Large intestine (tissue), 12 donors: ENCODE measurements at places on chromosomes 12 and 14. TPM values are rescaled to one million over a fixed set of nuclear protein-coding genes. Genes with fewer than 3 reads are reported as not detected.

GRCh38 chr12:46506198-46506597 is 133.6 kb upstream of the SLC38A2 start:
- no peak overlapping the region for H3K4me3 ChIP-seq
- no peaks in the 10 kb centered on the region for H3K36me3 ChIP-seq
- no peaks in the 10 kb centered on the region for H3K27me3 ChIP-seq

GRCh38 chr14:61598980-61599379 is 96.3 kb upstream of the HIF1A start:
- no peak for DNase-seq
- H3K27ac ChIP-seq, result no peak overlapping the region

- no peak overlapping the region for H3K4me3 ChIP-seq
- no peaks in the 10 kb centered on the region for H3K27me3 ChIP-seq
- no peaks in the 10 kb centered on the region for H3K36me3 ChIP-seq
- no peaks in the 10 kb centered on the region for H3K4me1 ChIP-seq
- no peak overlapping the region for H3K27ac ChIP-seq
Observed at GRCh38 chr12:82996168-82996812, 309.6 kb downstream of the TMTC2 start.

DNA sequence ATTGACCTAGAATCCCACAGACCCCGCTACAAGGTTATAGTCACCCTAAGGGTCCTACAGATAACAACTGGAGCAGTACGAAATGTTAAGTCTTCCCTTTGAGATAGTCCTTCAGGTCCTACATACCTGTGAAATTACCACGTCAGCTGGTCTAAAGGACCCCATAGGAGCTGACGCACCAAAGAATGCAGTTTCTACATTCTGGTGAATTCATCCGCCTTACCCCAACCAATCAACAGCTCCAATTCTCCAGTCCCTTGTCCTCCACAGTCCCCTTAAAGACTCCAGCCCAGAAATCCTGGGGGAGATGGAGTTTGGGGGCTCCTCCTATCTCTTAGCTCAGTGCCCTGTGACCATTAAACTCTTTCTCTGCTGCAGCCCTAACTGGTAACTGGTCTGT is 36.2 kb upstream of the PRMT8 start:
- no peak overlapping the region for H3K4me3 ChIP-seq
- H3K4me1 ChIP-seq, result no peaks in the 10 kb centered on the region
- no peak overlapping the region for H3K27ac ChIP-seq
- no peaks in the 10 kb centered on the region for H3K36me3 ChIP-seq

GRCh38 chr12:32400114-32400672 is 835 bp downstream of the FGD4 start:
- H3K4me3 ChIP-seq, result peak overlapping the region; percentile 85
- H3K36me3 ChIP-seq, result no peaks in the 10 kb centered on the region
- H3K27me3 ChIP-seq, result peaks cover 7% of the 10 kb centered on the region

- DNase-seq, result no peak
- no peaks in the 10 kb centered on the region for H3K4me1 ChIP-seq
- H3K36me3 ChIP-seq, result no peaks in the 10 kb centered on the region
- H3K4me3 ChIP-seq, result no peak overlapping the region
- H3K27ac ChIP-seq, result no peak overlapping the region
Observed at GRCh38 chr12:78210894-78211302, 380.2 kb downstream of the NAV3 start.

- no peaks in the 10 kb centered on the region for H3K4me1 ChIP-seq
- no peak overlapping the region for H3K27ac ChIP-seq
- no peaks in the 10 kb centered on the region for H3K36me3 ChIP-seq
Observed at GRCh38 chr14:74380172-74380571, 31.9 kb downstream of the VRTN start.

DNA sequence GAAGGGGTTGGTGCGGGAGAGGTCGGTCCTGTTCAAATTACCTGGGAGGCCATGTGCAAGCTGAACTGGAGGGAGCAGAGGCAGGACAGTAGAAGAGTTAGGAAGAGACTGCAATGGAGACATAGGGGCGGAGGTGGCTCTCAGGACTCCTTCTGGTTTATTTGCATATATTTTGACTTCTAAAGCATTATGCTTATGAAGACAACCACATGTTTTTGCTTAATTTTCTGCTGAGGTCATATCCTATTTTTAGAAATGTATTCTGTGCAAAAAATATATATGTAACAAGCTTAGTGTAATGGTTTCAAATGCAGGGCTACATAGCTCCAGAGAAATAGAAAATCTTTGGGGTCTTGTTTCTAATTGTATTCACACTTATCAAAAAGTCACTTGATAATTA is 137.0 kb upstream of the MDM1 start:
- no peaks in the 10 kb centered on the region for H3K27me3 ChIP-seq
- H3K4me1 ChIP-seq, result peaks cover 3% of the 10 kb centered on the region
- H3K4me3 ChIP-seq, result no peak overlapping the region
- H3K27ac ChIP-seq, result no peak overlapping the region
- no peak for DNase-seq

- H3K36me3 ChIP-seq, result no peaks in the 10 kb centered on the region
- peak; percentile 63 for DNase-seq
- peak overlapping the region; percentile 70 for H3K4me3 ChIP-seq
- H3K4me1 ChIP-seq, result peaks cover 29% of the 10 kb centered on the region
- no peak overlapping the region for H3K27ac ChIP-seq
Observed at GRCh38 chr14:100158566-100159093, 815 bp downstream of the DEGS2 start.

DNA sequence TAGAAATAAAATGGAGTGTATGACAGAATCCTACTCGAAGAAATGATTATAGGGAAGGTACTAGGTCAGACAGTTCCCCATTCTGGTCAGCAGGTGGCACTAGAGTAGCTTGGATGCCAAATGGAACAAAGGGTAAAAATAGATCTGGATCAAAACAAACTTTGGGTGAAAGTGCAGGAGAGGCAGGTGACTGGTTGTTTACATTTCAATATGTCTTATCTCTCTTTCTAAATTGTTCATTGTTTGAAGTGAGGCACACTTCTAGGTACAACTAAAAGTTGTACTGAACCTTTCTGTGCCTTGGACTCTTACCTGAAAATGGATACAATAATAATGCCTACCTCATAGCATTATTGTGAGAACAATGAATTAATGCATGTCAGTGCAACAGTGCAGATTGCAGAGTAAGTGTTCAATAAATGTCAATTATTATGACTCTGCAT is 62.0 kb upstream of the OSBPL8 start:
- no peaks in the 10 kb centered on the region for H3K36me3 ChIP-seq
- no peaks in the 10 kb centered on the region for H3K27me3 ChIP-seq
- H3K4me1 ChIP-seq, result no peaks in the 10 kb centered on the region
- H3K27ac ChIP-seq, result no peak overlapping the region

DNA sequence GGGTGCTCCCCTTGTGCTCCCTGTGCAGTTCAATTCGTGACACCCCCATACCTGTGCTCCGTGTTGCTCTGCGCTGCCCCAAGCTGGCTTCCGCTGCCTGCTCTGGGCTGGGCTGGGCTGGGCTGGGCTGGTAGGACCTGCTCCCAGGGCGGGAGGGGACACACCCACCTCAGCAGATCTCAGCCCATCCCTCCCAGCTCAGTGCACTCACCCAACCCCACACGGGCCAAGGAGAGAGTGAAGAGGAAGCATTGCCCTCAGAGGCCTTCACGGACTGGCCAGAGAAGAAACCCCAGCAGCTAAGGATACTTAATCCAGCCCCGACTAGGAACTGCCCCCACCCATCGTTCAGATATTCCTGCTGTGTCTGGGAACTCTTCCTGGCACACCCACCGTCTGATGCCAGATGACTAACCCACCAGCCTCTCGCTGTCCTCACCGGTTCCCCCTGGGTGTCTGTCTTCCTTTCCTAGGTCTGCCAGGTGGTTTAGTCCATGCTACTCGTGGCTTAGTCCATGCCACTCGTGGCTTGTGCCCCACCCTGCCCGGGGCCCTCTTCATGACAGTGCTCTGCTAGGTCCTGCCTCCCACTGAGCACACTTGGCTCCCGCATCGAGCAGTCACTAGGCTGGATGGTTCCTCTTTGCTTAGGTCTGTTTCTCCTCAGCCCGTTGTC is at the start of gene LPAR5:
Gene LPAR5, minus strand, starts transcription at position 104 of the 676 bp plus-strand sequence. CDS start 14,711 bp downstream, outside the sequence.
- no peaks in the 10 kb centered on the region for H3K27me3 ChIP-seq
- H3K4me3 ChIP-seq, result peak within 1 kb of the TSS; percentile 25
- no peaks in the 10 kb centered on the region for H3K36me3 ChIP-seq
- H3K4me1 ChIP-seq, result peaks cover 55% of the 10 kb centered on the region
- H3K27ac ChIP-seq, result peak within 1 kb of the TSS; percentile 57

GRCh38 chr12:20213723-20214625 is 154.4 kb upstream of the PDE3A start:
- no peaks in the 10 kb centered on the region for H3K27me3 ChIP-seq
- H3K4me3 ChIP-seq, result no peak overlapping the region
- peaks cover 9% of the 10 kb centered on the region for H3K4me1 ChIP-seq
- H3K27ac ChIP-seq, result no peak overlapping the region

- no peaks in the 10 kb centered on the region for H3K27me3 ChIP-seq
- H3K4me3 ChIP-seq, result no peak overlapping the region
- peak overlapping the region; percentile 88 for H3K27ac ChIP-seq
- DNase-seq, result no peak
- H3K36me3 ChIP-seq, result peaks cover 39% of the 10 kb centered on the region
- peaks cover 68% of the 10 kb centered on the region for H3K4me1 ChIP-seq
Observed at GRCh38 chr14:93011650-93012325, 88.8 kb downstream of the CHGA start.

DNA sequence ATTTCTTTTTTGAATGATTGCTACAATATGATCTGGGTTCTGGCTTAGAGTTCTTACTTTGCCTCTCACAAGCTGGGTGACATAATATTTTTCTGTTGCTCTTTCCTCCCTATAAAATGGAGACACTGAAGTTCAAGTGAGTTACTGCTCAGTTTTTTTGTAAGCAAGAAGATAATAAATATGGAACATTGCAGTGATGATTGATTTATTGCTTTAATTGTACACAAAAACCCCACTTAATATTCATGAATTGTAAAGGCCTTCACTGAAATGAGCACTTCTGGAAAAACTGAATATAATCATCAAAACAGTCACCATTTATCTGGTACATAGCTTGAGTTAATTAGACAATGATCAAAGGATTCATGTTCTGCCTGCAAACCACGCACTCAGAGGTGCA is 71.8 kb upstream of the NAP1L1 start:
- H3K27me3 ChIP-seq, result no peaks in the 10 kb centered on the region
- no peak overlapping the region for H3K27ac ChIP-seq
- no peak overlapping the region for H3K4me3 ChIP-seq
- H3K36me3 ChIP-seq, result no peaks in the 10 kb centered on the region

GRCh38 chr12:124338876-124339603 is 44.1 kb downstream of the RFLNA start:
- H3K27me3 ChIP-seq, result no peaks in the 10 kb centered on the region
- H3K4me3 ChIP-seq, result no peak overlapping the region
- peaks cover 75% of the 10 kb centered on the region for H3K36me3 ChIP-seq
- no peak overlapping the region for H3K27ac ChIP-seq
- DNase-seq, result no peak

Gene FIGNL2
- polyA plus RNA-seq, result 0.76 TPM

Gene CREBL2
- polyA plus RNA-seq, result 31.8 TPM

Gene TAS2R7
- not detected for polyA plus RNA-seq
